ENCODE measurements at places on chromosomes 3 and 15.

- no peak for DNase-seq
Observed at GRCh38 chr3:131038326-131038725, 11.6 kb downstream of the NEK11 start.

- DNase-seq, result peak; percentile 41
Observed at GRCh38 chr3:125478326-125478725, 41.7 kb downstream of the SNX4 start.

- DNase-seq, result no peak
Observed at GRCh38 chr3:106611116-106611515, 742.3 kb upstream of the CBLB start.

DNA sequence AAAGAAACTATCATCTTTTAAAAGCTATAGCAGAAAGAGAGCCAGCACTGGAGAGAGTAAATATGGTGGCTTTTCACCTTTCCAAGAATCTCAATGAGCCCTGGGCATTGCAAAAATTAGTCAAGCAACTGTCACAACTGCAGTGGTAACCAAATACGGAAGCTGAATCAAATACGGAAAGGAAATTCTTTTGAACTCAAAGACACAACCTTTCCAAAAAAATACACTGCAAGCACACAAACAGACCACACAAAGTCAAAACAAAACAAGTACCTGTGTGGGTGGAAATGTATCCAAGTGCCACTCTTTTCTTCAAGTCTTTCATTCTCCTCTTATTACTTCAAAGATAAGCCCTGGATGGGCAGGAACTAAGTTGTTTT is 17.6 kb downstream of the VGLL4 start:
- no peak for DNase-seq

GRCh38 chr15:49190586-49190985 is 20.5 kb downstream of the GALK2 start:
- DNase-seq, result no peak

DNA sequence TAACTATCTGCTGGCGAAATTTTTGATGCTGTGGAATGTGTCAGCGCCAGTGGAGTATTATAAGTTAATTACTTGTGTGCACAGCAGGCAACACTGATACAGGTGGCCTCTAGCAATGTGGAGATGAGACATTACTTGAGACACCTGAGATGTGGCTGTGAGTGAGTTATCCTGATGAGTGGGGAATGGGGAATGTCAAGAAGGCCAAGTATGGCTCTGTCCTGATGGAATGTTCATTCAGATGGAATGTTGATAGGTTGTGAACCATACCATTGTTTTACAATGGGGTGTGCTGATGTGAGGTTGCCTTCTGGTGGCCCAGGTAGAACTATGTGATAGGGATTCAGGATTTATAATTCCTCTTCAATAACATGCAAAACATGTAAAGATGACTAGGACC is 404.8 kb downstream of the PTPRG start:
- DNase-seq, result no peak

- DNase-seq, result no peak
Observed at GRCh38 chr15:26260517-26261133, 397.5 kb upstream of the ATP10A start.

DNA sequence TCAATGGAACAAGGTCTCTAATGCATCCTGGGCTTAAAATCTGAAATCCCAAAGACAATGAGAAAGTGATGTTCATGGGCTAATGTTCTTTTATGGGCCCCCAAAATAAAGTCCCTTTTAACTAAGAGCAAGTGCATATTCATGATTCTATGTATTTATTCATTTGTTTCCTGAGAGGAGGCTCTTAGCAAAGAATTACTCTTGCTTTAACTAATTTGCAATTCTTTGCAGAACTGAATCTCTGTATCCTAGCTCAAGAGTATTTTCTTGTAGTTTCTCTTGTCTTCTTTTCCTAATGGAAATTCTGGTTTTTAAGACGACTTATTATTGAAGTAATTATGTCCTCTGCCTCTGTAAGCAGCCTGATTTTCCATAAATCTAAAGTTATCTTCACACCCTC is 202.2 kb upstream of the TP63 start:
- no peak for DNase-seq

DNA sequence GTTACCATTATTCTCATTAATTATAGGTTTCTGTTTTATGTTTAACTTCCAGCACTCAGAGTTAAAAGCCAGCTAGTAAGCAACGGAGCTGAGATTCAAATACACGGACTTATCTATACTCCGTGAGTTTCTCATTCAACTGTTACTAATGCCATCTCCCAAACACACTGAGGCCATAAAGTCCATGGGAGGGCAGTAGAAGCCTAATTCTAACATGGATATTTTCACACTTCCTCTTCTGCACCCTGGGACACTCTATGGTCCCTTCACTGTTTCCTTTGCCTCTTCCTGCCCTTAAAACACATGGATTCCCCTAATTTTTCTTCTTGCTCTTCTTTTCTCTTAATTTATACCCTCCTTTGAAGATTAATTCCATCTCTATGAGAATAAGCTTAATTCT is 245.0 kb downstream of the KLF13 start:
- no peak for DNase-seq

- DNase-seq, result no peak
Observed at GRCh38 chr15:82804575-82804949, 1.3 kb downstream of the FSD2 start.

GRCh38 chr3:179853176-179853575 is 183.6 kb downstream of the PEX5L start:
- DNase-seq, result peak; percentile 55

DNA sequence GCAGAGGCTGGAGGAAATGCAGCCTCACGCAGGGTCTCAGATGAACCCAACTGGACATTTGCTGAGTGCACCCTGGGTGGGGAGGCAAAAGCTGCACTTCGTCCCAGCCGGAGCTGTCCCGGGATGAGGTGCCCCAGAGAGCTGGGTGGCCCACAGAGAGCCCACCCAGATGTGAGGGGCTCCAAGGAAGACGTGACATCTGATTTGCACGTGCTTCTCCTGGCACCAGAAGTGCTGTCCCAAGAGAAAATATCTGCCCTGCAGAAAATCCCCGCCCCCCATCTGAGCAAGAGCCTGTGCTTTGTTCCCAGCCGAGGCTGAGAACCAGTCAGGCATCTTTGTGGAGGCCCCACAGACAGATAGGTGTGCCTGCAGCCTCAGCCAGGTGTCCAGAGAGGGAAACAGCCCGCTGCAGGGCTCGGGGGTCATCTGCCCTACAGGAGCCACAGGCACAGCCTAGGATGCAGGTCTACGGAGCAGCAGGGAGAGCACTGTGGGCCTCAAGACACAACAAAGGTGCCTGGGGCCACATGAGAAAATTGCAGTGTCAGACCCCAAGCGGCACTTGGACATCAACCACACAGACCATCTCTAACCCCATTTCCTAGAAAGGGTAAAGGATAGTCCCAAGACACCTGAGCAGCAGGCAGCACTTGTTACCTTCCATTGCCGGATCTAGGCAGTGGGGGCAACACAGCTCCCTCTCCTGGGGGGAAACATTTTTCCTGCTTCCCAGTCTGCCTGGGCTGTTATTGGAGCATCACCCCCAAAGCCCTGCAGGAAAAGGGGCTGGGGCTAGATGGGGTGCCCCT is 5.8 kb downstream of the TMIE start:
- DNase-seq, result no peak

GRCh38 chr3:134696155-134696554 is 45.3 kb upstream of the KY start:
- DNase-seq, result no peak

DNA sequence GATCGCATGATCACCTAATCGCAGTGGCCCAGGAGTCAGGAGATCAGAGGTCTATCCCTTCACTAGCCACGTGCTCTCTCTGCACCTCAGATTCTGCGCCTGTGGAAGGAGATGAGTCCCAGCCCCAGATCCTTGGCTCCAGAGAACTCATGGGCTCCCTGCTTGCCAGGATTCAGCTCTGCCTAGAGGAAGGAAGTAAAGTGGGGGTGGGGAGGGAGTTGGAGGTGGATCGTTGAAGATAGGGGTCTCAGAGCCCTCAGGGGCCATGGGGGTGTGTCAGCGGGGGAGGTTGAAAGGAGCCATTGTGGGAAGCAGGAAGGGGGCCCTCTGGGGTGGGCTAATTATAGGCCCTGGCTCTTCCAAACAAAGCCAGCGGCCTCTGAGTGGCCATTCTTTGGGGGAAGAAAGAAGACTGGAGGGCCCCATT is 11.3 kb upstream of the STRA6 start:
- no peak for DNase-seq

DNA sequence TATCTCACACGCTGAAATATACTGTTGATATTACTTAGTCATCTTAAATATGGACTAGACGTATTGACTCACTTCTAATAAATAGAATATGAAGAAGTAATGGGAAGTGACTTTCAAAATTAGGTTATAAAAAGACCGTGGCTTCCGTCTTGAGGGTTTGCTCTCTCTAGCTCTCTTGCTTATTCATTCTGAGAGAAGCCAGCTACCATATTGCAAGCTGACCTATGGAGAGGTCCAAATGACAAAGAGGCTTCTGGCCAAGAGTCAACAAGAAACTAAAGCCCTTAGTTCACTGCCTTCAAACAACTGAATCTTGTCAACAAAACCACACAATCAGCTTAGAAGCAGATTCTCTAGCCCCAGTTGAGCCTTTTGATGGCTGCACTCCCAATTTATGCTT is 46.1 kb downstream of the SLC9C1 start:
- DNase-seq, result no peak

GRCh38 chr3:197419696-197420095 is 121.3 kb upstream of the DLG1 start:
- DNase-seq, result no peak

GRCh38 chr3:66153481-66154443 is 67.0 kb upstream of the SLC25A26 start:
- no peak for DNase-seq

DNA sequence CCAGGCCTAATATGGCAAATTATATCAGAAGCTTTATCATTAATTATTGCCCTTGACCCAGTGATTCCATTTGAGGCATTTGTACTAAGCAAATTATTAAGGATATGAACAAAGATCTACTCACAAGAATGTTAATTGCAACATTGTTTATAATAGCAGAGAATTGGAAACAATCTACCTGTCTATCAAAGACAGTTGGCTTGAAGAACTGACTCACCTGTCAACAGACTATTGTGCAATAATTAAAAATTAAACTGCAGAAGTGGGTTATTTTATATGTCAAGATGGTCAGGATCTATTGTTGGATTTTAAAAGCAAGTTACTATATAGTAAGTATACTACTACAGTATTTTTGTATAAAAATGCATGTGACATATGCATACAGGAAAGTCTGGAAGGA is 6.7 kb upstream of the FETUB start:
- DNase-seq, result no peak

DNA sequence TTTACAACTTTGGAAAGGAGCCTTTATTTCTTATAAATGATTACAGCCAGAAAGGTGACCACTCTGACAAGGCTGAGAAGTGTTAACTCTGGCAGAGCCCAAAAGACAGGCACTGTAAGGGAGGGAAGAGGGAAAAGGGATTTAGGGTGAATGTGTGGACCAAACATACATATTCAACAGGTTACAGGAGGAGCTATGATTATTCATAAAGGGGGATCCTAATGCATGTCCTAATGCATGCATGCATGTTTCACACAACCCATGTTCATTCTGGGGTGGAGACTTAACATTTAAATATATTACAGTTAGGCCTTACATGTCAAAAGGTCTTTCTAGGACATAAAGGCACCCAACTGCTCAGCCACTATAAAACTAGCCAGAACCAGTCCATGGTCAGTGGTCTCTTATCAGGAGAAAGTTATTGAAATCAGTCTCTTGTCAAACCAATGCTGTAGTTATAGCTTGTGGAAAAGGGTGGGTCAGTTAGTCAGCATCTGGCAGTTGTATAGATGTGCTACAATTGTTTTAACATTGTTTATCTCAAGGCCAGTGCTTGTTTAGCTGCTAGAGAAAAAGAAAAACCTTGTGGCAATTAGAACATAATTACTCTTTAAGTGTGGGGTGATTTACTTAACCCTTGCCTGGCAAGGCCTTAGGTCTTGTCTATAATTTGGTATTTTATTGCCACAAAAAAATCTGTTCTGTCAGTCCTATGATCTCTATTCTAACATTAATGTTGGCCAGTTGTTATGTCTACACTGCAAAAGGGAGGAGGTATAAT is 77.5 kb downstream of the RAD18 start:
- no peak for DNase-seq

- no peak for DNase-seq
Observed at GRCh38 chr3:31629054-31629453, 96.3 kb downstream of the STT3B start.

DNA sequence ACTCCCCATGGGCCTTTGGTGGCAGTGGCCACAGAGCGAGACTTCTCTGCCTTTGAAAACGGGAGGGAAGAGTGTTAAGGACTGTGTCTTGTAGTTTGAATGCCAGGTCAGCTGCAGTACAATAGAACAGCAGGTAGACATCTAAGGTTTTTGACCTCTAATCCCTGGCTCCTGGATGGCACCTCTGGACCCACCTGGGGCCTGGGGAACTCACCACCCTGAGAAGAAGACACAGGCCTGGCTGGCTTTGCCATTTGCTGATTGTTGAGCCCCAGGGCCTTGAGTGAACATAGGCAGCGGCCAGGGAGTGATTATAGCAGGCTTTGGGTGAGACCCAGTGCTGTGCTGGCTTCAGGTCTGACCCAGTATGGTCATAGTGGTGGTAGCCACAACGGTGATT is 66.4 kb downstream of the ZMAT3 start:
- DNase-seq, result no peak

GRCh38 chr3:14429237-14429636 is 26.8 kb downstream of the SLC6A6 start:
- DNase-seq, result no peak

DNA sequence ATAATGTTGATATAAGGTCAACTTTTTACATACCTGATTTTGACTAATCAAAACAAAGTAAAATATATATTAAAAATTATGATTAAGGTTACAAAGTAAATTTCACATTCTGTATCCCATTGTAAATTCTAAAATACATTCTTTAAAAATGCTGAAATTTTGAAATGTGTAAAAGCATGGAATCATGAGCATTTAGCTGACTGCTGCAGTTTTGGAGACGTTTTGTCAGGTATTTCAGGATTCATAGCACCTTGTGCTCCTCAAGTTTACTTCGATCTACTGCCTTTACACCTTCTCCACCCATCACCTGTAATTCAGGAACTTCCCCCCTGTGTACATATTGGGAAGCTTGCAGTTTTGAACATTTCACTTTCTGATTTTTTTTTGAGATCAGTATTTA is 71.0 kb downstream of the ARHGEF26 start:
- no peak for DNase-seq

GRCh38 chr3:42387802-42388651 is 22.4 kb downstream of the LYZL4 start:
- DNase-seq, result no peak

GRCh38 chr3:162602619-162603018 is 1106.0 kb downstream of the OTOL1 start:
- no peak for DNase-seq

DNA sequence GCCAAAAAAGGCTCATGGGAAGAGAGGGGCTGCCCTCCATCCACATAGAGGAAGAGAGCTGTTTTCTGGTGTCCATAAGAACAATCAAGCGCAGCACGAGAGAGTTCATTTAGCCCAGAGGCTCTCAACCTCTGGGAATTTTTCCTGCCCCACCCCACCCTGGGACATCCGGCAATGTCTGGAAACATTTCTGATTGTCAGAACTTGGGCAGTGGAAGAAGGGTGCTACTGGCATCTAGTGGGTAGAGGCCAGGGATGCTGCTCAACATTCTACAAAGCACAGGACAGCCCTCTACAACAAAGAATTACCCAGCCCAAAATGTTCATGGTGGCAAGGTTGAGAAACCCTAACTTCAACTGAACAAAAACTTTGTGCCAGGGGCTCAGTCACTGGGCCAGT is 92.9 kb downstream of the RAB11A start:
- no peak for DNase-seq

Data from non-pigmented ciliary epithelial cell (primary cell).